ENCODE measurements at places on chromosomes 11 and 22. TPM values are rescaled to one million over a fixed set of nuclear protein-coding genes. Genes with fewer than 3 reads are reported as not detected.

Gene TOMM22
- total RNA-seq: 67.9 TPM

Gene C11orf42
- not detected for total RNA-seq

Gene TRIM34
- 5.3 TPM for total RNA-seq

Gene FOLR2
- total RNA-seq: not detected

Gene TNNI2
- not detected for total RNA-seq

- no peak for ATAC-seq
Measured at GRCh38 chr22:42711281-42711731, 9.4 kb downstream of the A4GALT start.

GRCh38 chr11:66337103-66337899 lies 1.1 kb upstream of the RIN1 start:
- no peak for ATAC-seq

DNA sequence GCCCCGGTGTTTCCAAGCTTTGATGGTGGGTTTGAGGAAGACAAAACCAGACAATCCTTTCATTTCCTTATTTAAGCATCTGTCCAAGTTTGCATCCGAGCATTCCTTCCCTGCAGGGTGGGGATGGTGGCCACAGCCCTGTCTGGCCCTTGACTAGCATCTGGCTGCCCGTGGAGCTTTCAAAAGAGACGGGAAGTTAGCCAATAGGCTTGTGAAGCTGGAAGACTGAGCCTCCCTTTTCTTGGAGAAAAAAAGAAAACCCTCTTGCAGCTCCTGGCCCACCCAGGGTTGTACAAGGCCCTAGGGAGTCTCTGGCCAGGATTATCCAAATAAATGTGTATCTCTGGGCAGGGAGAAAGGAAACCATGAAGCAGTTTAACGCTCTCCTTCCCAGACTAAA lies 60.6 kb downstream of the MICAL2 start:
- no peak for ATAC-seq

GRCh38 chr22:33874206-33874605 lies 46.1 kb downstream of the LARGE1 start:
- ATAC-seq: no peak

DNA sequence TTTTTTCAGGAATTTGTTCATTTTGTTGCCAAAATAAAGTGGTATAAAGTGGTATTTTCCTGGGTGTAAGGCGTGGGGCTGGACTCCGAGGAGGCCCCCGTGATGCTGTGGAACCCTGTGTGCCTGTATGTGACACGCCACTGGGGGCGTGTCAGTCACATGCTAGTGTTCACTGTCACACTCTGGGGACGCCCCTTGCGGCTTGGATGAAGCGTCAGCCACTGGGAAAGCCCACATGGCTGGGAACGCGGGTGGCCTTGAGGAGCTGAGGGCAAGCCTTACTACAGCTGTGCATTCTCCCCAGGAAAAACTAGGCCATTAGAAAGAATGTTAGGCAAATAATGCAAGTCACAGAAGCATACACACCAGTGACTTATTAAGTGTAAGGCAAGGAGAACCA lies 77.0 kb upstream of the SLC25A18 start:
- ATAC-seq: peak; percentile 49

- ATAC-seq: peak; percentile 45
Measured at GRCh38 chr11:110430267-110431050, 711 bp downstream of the FDX1 start.

GRCh38 chr11:9180784-9181183 lies 84.4 kb downstream of the DENND5A start:
- no peak for ATAC-seq

All from motor neuron (in vitro differentiated cells).